Common myeloid progenitor, CD34-positive (primary cell): ENCODE measurements at places on chromosomes 3 and 15.

DNA sequence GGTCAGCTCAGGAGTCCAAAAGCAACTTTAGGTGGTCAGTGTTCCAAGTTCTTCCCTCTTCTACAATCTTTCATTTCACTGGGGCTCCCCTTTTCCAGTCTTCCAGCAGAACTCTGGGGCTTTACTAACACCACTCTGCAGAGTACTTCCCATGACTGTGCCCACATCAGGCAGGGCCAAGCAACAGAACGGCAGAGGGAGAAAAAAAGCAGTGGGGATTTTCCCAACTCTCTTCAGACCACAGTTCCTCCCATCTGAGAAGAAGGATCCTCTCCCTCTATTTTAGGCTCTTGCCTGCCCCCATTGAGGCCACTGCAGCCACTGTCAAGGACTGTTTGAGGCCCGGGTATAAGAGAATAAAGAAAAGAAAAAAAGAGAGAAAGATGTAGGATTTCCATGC, 70.7 kb downstream of the TTBK2 start:
- no peak for DNase-seq

DNA sequence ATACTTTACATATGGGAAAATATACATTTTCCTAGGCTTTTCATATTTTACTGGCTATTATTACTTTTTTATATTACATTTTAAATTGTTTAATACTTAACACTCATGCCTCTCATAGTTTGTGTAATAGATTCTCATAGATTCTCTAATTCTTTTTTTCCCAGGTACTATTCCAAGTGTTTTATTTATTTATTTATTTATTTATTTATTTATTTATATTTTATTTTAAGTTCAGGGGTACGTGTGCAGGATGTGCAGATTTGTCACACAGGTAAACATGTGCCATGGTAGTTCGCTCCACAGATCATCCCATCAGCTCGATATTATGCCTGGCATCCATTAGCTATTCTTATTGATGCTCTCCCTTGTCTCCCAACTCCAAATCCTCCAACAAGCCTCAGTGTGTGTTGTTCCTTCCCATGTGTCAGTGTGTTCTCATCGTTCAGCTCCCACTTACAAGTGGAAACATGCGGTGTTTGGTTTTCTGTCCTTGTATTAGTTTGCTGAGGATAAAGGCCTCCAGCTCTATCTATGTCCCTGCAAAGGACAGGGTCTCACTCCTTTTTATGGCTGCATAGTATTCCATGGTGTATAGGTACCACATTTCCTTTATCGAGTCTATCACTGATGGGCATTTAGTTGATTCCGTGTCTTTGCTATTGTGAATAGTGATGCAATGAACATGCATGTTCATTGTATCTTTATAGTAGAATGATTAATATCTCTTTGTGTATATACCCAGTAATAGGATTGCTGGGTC, 205.4 kb upstream of the P2RY1 start:
- no peak for DNase-seq

DNA sequence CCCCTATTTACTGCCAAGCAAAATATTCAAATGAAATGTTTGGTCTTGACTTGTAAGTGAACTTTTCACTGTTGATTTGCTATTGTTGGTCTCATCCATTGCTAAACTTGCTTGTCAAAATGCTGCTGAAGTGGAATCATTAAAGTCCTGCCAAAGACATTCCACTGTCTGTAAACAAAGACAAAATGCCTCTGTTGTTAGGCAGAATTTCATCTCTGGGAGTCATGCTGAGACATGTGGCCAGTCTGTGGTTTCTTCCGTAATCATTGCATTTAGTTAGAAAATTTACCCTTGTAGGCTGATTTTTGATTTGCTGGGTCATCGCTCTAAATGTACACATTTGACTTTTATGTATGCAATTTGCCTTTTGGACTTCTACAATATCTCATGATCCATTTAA, 577.7 kb downstream of the MECOM start:
- no peak for DNase-seq

DNA sequence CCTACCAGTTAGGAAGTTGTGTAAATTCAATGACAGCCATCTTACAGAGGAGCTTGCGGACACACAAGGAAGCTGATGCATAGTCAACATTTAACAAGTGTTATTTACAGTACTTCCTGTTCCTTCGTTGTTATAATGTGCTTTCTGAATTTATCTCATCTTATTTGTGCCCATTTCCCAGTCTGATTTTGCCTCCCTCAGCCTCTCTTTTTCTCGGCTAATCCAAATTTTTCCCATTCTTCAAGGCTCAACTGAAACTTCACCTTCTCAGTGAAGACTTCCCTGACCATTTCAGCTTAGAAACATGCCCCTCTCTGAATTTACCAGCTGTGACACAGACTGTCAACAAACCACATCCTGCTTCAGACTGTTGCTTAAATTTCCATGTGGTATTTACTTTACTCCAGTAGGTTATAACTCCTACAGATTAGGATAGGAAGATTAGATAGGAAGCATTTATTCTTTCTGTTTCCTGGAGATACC, 55.7 kb upstream of the CP start:
- DNase-seq: peak; percentile 62

GRCh38 chr3:105844704-105845103, 24.1 kb downstream of the CBLB start:
- DNase-seq: no peak

DNA sequence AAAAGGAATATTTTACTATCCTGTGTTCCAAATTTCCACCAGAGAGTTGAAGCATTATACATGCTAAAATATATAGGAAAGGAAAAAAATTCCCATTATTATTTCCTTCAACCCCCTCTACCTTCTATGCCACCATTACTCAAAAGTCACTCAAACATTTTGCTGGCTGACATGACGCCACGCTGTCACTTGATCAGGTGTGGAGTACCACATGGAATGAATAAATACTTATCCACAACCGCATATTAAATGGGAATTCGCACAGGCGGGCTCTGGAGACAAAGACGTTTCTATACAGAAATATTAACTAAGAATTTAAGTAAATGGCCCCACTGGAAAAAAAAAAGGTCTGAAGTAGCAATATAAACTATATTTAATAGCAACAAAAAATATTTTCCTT, 266.4 kb downstream of the FOXP1 start:
- no peak for DNase-seq

DNA sequence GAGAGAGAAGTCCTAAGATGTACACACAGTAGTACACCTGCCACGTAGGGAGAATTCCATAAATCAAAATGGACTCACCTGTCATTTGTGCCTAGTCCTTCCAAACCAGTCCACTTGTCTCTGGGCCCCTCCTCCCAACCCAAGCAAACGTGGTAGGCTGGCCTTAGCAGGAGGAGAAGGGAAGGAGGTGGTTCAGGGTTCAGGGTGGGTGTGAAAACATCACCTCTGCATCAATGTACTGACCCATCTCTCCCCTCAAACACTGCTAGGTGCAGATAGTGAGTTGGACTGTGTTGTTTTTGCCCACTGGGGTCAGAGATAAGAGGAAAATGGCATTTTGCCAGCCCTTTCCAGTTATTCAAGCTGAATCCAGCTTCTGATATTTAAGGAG, 99.3 kb downstream of the MME start:
- DNase-seq: no peak

- DNase-seq: no peak
Observed at GRCh38 chr3:79253271-79253670, 514.5 kb downstream of the ROBO1 start.

DNA sequence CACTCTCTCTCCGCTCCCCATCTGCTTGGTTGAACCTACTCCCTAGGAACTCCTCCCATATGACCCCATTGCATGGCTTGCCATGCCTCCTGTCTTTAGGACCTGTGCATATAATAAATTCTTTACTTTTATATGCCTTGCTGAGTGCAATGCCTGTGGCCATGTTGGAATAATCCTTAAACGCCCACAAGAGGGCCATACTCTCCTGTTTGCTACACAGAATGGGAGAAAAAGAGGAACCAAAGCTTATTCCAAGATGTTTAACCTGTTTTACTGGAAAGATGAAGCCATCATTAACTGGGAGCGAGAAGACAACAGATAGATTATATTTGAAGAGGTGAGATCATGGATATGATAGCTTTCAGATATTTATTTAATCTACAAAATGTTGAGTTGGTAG, 1097.8 kb downstream of the NAALADL2 start:
- DNase-seq: peak; percentile 5

GRCh38 chr15:41443275-41443674, 26.4 kb downstream of the RTF1 start:
- no peak for DNase-seq

GRCh38 chr3:164095279-164095678, 983.0 kb downstream of the SI start:
- no peak for DNase-seq

DNA sequence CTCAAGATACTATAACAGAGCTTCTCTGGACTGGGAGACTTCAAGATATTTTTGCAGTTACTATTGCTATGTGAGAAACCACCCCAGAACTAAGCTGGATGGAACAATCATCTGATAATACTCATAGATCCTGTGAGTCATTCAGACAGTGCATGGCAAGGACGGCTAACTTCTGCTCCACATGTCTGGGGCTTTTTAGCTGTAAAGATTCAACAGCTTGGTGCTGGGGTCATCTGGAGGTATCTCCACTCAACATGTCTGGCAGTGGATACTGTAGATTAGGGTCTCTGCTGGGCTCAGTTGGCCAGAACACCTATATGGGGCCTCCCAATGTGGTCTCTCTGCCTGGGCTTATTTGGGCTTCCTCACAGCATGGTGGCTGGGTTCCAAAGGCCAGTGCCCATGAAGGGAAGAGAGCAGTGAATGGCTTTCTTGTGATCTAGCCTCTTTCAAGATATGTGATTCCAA, 117.3 kb upstream of the SLC7A14 start:
- no peak for DNase-seq

- DNase-seq: no peak
Observed at GRCh38 chr15:91860498-91860897, 7.0 kb downstream of the SLCO3A1 start.

DNA sequence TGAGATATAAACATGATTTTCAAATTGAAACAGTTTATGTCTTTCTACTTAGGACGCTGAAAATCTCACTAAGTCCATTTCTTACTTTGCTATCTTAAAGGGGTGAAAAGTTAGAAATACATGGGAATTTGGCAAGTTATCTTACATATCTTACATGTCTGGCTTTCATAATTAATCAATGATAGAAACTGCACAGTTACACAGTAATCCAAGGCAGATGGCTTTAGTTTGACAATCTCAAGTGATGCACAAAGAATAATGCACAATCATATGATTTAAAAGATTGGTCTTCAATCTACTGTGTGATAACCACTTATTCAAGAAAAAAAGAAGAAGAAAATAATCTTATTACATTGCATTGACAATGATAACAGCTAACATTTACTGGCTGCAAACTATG, 14.2 kb downstream of the PDZRN3 start:
- DNase-seq: no peak

- DNase-seq: no peak
Observed at GRCh38 chr15:71768184-71768583, 42.2 kb upstream of the NR2E3 start.

DNA sequence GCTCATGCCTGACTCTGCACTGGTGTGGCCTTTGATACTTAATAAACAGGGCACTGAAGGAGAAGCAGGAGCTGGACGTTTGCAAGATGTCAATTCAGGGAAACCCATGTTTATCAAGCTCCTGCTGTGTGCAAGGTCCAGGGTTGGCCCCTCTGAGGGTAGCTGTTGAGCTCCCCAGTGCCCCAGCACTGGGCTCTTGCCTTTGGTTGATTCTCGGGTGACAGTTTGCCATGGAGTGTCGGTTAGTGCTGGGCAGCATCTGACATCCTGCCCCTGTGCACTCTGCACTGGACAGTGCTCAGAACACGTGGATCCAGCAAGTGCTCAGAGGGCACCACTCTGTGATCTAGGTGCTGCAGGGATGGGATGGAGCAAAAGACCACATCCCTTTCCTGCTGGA, 7.3 kb downstream of the HDAC11 start:
- no peak for DNase-seq

- DNase-seq: no peak
Observed at GRCh38 chr15:25838871-25839195, 24.3 kb downstream of the ATP10A start.

- no peak for DNase-seq
Observed at GRCh38 chr3:51706021-51706485, 815 bp upstream of the GRM2 start.

GRCh38 chr3:132256989-132257388, 60.2 kb upstream of the ACP3 start:
- peak; percentile 44 for DNase-seq

GRCh38 chr3:110995461-110996231, 76.0 kb upstream of the NECTIN3 start:
- DNase-seq: peak; percentile 4

DNA sequence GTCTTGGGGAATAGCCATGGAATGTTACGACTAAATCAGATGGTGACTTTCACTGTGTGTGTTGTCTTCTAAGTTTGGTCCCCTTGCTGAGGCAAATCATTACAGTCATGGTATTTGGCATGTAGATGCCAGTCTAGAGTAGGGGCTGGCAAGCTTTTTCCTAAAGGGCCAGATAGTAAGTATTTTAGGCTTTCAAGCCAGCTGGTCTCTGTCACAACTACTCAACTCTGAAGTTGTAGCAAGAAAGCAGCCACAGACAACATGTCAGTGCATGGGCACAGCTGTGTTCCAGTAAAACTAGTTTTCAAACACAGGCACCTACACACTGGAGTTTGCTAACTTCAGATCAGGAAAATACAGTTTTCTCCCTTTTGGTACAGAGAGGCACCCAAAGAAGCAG, 39.3 kb downstream of the CCR3 start:
- DNase-seq: no peak

GRCh38 chr15:71844916-71845315, 34.6 kb downstream of the NR2E3 start:
- DNase-seq: no peak

DNA sequence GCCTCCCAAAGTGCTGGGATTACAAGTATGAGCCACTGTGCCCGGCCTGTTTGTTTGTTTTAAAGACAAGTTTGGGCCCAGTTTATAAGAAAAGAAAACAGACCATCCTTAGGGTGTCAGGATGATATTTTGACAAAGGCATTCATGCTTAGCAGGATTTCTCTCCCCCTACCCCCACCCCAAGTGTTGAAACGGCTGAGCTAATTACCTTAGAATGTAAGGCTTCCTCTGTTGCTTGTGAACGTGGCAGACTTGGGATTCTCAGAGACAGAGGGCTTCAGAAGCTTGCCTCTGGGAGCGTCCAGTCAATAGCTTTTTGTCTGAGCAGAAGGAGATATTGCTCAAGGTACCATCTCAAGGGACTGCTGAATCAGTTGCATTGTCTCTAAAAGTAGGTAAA, 24.0 kb downstream of the FLNB start:
- DNase-seq: no peak

DNA sequence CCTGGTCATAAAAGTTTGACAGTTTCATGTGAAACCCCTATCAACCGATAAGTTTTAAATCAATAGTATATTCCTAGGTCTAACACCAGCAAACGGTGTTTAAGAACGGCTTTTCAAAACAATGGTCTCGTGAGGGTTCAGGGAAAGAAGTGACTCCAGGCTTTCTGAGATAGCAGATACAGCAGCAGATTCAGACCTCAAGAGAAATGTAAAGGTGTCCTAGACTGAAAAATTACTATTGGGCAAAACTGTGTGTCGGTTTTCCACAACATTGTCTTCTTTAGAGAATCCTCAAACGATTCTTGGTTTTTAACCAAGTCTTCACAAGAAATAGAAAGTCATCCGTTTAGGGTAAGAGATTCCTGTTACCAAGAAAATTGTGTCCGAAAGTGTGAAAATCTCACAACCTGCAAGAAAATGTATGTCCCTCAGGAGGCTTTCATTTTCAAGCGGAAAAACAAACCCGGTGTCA, 1.2 kb downstream of the SETD2 start:
- no peak for DNase-seq
